ENCODE measurements at places on chromosomes 16 and 17. TPM values are rescaled to one million over a fixed set of nuclear protein-coding genes. Genes with fewer than 3 reads are reported as not detected.

DNA sequence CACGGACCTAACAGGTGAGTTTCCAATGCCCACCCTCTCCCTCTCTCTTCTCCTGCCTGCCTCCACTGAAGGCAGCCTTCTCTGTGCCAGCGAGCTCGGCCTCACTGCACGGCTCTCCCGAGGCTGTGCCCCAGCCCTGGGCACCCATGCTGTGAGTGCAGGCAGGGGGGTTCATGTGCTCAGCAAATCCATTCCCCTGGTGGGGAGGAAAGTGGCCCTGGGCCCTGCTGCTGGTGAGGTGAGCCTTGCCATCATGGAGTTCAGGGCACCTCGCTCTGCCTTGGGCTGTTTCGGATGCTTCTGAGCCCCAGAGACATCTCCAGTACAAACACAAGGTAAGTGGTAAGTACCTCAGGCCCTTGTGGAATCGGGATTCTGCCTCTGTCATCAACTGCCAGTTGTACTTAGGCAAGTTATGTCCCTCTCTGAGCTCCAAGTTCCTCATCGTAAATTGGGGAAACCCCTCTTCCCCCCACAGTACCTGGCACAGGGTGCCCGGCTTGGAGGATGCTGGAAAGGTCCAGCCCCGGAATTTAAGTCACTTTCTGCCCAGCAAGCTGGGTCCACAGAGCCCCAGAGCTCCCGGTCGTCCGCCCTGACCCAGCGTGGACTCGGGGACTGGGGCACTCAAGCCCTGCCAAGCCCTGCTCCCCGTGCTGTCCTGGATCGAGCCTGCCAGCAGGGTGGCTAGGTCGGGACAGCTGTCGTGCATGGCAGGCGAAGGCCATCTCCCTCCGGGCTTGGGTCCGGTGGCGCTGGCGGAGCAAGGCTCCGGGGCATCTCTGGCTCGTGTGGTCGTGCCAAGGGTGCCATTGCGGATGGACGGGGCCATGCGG lies 684 bp upstream of the NUDT16L1 start:
- no peaks in the 10 kb centered on the region for H3K27me3 ChIP-seq
- DNase-seq, result no peak
- peak overlapping the region; percentile 69 for H3K4me3 ChIP-seq
- H3K36me3 ChIP-seq, result peaks cover 5% of the 10 kb centered on the region

- H3K4me1 ChIP-seq, result no peaks in the 10 kb centered on the region
- H3K36me3 ChIP-seq, result no peaks in the 10 kb centered on the region
- DNase-seq, result peak; percentile 18
- H3K27me3 ChIP-seq, result no peaks in the 10 kb centered on the region
- peak overlapping the region; percentile 15 for H3K4me3 ChIP-seq
Measured at GRCh38 chr17:48012151-48012520, 25.5 kb downstream of the COPZ2 start.

DNA sequence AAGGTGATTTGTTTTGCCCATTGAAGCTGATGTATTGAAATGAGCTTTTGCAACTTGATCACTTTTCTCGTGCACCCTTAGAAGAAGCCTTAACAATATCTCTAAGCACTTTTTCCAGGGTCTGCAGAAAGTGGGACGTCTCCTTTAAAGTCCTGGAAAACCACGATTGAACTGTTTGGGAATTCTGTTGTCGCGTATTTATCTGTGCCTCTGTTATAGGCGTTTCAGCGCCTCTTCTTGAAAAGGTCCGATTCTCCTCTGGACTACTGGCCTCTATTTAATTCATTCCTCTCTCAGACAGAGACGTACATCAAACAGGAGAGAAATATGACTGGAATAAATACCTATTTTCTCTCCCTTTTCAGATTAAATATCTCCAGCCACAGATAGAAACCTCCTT lies 262.4 kb upstream of the PSMD7 start:
- DNase-seq, result no peak
- no peaks in the 10 kb centered on the region for H3K27me3 ChIP-seq
- no peaks in the 10 kb centered on the region for H3K36me3 ChIP-seq
- no peak overlapping the region for H3K4me3 ChIP-seq

The EME1 gene
- 2.5 TPM for polyA plus RNA-seq

- no peaks in the 10 kb centered on the region for H3K4me1 ChIP-seq
- H3K27me3 ChIP-seq, result no peaks in the 10 kb centered on the region
- no peaks in the 10 kb centered on the region for H3K36me3 ChIP-seq
- peak; percentile 59 for DNase-seq
- no peak overlapping the region for H3K4me3 ChIP-seq
Measured at GRCh38 chr16:49592546-49593423, 219.2 kb downstream of the C16orf78 start.

- no peaks in the 10 kb centered on the region for H3K27me3 ChIP-seq
- H3K4me3 ChIP-seq, result no peak overlapping the region
- no peak overlapping the region for H3K27ac ChIP-seq
- H3K4me1 ChIP-seq, result peaks cover 2% of the 10 kb centered on the region
- peaks cover 3% of the 10 kb centered on the region for H3K36me3 ChIP-seq
- no peak for DNase-seq
Measured at GRCh38 chr17:75891605-75892555, 4.9 kb downstream of the TRIM65 start.

GRCh38 chr16:80377096-80377956 lies 163.5 kb upstream of the DYNLRB2 start:
- H3K27me3 ChIP-seq, result no peaks in the 10 kb centered on the region
- H3K36me3 ChIP-seq, result no peaks in the 10 kb centered on the region
- DNase-seq, result no peak
- no peaks in the 10 kb centered on the region for H3K4me1 ChIP-seq

The CD300H gene
- not detected for polyA plus RNA-seq

DNA sequence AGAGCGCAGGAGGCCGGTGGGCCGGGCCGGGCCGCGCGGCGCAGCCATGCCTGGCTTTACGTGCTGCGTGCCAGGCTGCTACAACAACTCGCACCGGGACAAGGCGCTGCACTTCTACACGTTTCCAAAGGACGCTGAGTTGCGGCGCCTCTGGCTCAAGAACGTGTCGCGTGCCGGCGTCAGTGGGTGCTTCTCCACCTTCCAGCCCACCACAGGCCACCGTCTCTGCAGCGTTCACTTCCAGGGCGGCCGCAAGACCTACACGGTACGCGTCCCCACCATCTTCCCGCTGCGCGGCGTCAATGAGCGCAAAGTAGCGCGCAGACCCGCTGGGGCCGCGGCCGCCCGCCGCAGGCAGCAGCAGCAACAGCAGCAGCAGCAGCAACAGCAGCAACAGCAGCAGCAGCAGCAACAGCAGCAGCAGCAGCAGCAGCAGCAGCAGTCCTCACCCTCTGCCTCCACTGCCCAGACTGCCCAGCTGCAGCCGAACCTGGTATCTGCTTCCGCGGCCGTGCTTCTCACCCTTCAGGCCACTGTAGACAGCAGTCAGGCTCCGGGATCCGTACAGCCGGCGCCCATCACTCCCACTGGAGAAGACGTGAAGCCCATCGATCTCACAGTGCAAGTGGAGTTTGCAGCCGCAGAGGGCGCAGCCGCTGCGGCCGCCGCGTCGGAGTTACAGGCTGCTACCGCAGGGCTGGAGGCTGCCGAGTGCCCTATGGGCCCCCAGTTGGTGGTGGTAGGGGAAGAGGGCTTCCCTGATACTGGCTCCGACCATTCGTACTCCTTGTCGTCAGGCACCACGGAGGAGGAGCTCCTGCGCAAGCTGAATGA lies 606 bp downstream of the THAP11 start:
- peak; percentile 81 for DNase-seq
- H3K4me1 ChIP-seq, result peaks cover 15% of the 10 kb centered on the region
- peak overlapping the region; percentile 57 for H3K4me3 ChIP-seq
- H3K27me3 ChIP-seq, result no peaks in the 10 kb centered on the region
- H3K36me3 ChIP-seq, result no peaks in the 10 kb centered on the region
- peak overlapping the region; percentile 93 for H3K27ac ChIP-seq

The C17orf78 gene
- 49.6 TPM for polyA plus RNA-seq

GRCh38 chr16:71622088-71622487 lies 3.9 kb upstream of the MARVELD3 start:
- H3K36me3 ChIP-seq, result no peaks in the 10 kb centered on the region
- H3K4me1 ChIP-seq, result no peaks in the 10 kb centered on the region
- DNase-seq, result no peak
- no peak overlapping the region for H3K4me3 ChIP-seq
- peaks cover 6% of the 10 kb centered on the region for H3K27me3 ChIP-seq

The SLC5A11 gene
- polyA plus RNA-seq, result 4.5 TPM

The DBNDD1 gene
- polyA plus RNA-seq, result not detected

- H3K27ac ChIP-seq, result no peak overlapping the region
- H3K4me3 ChIP-seq, result no peak overlapping the region
- no peak for DNase-seq
- no peaks in the 10 kb centered on the region for H3K27me3 ChIP-seq
- H3K36me3 ChIP-seq, result no peaks in the 10 kb centered on the region
Measured at GRCh38 chr16:77556201-77556873, 121.5 kb upstream of the ADAMTS18 start.

Data from small intestine (tissue), 16 donors.